Stimulated activated CD8-positive, alpha-beta memory T cell treated with anti-CD3 and anti-CD28 coated beads, Interleukin-7, amount 100 ng/mL, for 24 hours (primary cell): ENCODE measurements at places on chromosomes 12 and 14.

- no peak for DNase-seq
Measured at GRCh38 chr14:102726191-102726949, 50.9 kb upstream of the TRAF3 start.

DNA sequence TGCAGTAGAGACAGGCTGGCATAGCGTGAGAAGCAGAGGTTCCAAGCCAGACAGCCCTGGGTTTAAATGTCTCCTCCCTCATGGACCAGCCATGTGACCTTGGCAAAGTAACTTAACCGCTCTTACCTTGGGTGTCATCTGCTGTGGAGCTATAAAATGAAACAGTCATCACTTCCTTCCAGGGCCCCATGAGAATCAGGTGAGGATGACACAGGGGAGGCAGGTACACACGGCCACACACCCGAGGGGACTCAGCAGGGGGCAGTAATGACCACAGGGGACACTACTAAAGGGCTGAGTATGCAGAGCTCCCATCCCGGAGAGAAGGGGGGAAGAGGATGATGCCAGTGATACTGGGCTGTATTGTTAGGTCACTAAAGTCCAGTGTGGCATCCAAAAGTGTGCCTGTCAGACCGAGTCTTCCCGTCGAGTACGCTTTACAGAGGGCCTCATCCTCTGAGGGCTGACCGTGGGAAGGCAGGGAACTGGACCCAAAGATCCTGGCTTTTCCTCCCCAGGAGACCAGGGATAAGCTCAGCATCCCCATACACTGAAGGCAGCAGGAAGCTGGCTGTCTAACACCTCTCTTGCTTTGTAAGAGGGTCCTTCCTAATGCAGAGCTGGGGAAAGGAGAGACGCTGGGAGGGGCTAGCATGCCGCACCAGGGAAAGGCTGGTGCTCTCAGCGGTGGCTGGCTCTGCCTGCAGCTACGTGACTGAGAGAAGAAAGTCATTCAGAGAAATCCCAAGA, 94.2 kb downstream of the SINHCAF start:
- no peak for DNase-seq

- DNase-seq: no peak
Measured at GRCh38 chr12:30548203-30548602, 147.5 kb downstream of the IPO8 start.

GRCh38 chr12:88895634-88896033, 315.4 kb upstream of the KITLG start:
- no peak for DNase-seq

- DNase-seq: no peak
Measured at GRCh38 chr14:31994391-31995033, 82.6 kb upstream of the ARHGAP5 start.

- DNase-seq: no peak
Measured at GRCh38 chr12:33942172-33942571, 80.1 kb upstream of the ALG10 start.

DNA sequence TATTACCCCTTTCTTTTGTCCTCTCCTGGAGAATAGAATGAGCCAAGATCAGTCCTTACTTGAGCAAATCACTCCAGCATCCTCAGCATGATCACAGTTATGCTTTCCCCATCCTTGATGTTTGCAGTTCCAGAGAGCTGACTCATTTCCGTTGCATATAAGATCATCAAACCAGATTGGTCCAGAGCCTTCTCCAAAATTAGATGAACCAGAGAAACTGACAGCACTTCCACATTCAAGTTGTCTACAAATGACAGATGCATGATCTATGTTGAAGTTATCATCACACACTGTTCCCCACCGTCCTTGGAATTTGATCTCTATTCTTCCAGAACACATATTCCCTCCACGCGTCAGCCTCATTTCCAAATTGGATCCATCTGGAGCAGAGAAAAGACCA, 4.8 kb downstream of the CD163 start:
- no peak for DNase-seq
